Calu3 (cell line): ENCODE measurements at places on chromosomes 3 and 15.

DNA sequence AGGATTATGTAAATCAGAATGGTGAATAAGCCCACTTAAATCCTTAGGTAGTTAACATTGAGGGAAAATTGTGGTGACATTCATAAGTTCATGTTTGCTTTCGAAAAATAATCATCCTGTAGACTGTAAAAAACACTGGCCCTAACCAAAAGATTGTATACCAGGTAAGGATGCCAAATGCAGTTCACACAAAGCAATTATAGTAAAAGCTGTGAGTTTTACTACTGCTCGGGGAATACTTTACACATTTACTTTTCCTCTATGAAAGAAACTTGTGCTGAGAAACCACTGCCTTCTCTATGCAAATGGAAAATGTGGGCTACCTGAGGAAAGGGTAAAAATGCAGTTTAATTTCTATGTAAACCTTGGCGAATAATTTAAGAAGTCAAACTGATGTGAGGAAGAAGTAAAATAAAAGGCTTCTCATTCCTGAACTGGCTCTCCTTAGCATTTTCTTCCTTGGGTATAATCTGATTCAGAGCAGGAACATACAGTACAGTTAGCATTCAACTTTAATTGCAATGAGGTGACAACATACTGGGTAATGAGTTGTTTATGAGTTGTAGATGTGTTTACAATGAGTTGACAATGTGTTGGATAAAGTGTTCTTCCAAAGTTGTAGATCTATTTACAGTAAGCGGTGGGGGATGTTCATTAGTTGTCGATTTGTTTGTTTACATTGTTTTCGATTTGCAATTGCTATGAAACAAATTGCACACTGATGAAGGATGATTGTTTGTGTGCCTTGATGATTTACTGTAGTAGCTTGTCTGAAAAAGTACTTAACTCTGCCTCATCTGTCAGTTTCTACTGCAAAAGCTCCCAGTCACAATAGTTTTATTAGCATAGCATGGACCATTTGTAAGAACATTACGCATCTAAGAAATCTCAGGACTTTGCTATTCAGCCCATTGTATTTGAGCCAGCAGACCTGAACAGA, 453.0 kb upstream of the DPH6 start:
- no peak for DNase-seq

- no peak for DNase-seq
Observed at GRCh38 chr3:171462224-171462623, 2.0 kb upstream of the TNIK start.

DNA sequence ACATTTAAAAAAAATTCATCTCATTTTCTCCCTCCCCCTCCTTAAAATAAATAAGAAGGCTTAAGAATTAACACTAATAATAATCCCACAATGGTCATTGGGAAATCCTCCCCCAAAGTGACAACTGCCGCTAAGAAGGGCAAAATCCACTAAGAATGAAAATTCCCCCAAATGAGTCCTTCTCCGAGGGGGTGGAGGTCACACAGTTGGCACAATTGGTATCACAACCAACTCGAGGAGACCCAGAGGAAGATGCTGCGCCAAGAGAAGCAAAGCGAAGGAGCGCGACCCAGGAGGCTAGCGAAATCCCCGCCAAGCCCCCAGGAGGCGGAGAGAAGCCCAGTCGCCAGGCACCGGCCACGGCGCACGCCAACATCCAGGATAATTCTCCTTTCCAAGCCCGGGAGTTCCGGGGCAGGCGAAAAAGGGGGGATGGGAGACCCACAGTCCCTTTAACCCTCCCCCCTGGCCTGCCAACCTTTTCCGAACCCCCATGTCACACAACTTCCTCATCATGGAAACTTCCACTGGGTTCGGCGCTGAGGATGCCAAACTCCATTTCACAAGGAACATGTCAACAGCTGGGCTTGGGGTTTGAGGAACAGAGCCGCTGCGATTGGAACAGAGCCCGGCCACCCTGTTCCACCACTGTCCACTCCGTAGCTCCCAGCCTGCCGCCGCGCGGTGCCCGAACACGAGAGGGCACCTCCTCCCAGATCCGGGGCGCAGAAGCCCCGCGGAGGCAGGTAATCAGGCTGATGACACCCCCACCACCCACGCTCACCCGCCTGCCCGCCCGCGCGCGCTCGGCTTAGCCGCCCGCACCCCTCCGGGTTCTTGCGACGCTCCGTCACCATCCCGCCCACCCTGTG, 668 bp downstream of the THRB start:
- peak; percentile 58 for DNase-seq

DNA sequence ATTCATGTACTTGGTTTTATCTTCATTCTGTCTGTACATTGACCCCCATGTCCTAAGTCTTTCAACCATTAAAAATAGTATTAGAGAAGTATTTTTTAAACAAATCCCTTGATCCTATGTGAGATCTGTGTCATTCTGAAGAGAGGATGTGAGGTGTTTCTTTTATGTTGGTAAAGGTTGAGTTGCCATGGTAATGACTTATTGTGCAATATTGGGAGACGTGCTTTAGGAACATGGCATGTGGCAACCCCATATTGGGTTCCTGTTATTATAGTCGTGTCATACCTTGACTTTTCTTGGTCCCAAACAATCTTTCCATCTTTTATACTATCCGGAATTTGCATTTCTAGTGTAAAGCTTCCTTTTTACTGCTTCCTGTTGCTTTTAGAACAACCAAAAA, 203.1 kb downstream of the KCNAB1 start:
- no peak for DNase-seq

GRCh38 chr15:66773129-66773873, 71.3 kb downstream of the SMAD6 start:
- no peak for DNase-seq

DNA sequence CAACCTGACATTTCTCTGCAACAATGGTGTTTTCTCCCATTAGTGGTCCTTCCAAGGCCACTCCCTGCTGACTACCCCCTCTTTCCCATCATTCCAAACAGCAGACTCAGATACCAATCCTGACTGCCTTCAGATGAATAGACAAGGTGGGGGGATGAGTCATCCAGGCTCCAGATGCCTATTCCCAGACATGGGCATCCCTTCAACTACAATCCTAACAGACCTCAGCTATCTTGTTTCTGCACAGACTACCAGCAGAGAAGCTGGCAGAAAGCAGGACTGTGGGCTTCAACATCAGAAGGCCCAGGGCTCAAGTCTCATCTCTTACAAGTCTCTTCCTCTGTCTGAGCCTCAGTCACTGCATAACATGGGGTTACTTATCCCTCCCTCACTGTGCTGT, 2.2 kb downstream of the RBP1 start:
- DNase-seq, result no peak

DNA sequence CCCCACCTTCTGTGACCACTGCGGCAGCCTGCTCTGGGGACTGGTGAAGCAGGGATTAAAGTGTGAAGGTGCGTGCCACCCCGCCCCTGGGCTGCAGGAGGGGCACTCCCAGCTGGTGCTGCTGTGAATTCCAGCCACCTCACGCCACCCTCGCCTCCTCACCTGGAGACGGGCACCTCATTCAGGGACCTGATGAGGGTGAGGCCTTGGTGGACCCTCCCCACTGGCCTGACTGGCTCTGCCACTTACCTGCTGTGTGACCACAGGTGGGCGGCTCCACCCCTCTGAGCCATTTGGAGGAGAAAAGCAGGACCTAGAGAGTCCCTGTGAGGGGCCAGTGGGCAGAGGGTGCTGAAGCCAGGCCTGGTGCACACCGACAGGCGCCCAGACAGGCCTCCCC, 22.5 kb downstream of the PRKCD start:
- DNase-seq, result no peak

GRCh38 chr15:98946301-98947255, 61.0 kb downstream of the PGPEP1L start:
- no peak for DNase-seq

- DNase-seq, result no peak
Observed at GRCh38 chr15:69758810-69759790, 306.5 kb downstream of the RPLP1 start.

DNA sequence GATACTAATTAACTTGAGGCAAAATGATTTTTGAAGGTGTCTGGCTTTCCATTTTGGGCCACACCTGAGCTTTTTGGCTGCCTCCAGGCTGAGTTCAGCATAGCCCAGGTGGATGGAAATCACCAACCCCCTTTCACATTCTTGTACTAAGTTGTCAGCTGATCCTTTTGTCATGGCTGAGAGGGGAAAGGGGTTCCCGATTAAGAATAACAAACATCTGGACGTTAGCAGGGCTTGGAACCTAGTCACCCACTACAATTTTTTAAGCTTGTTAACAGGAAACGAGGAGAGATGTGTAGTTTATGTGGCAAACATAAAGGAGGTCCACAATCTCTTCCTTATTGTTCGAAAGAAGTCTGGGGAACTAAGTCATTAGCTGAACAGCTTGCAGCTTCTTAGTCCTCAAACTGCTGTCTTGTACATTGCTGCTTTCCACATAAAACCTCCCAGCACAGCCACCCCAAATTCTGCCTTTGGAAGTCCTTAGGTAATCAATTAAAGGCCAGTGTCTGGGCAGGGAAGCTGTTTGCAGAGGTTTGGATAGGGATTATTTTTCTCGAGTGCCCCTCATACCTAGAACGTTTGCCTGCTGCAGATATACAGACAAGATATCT, 5.0 kb downstream of the NR2F2 start:
- no peak for DNase-seq

GRCh38 chr15:77846360-77846759, 213.6 kb upstream of the LINGO1 start:
- DNase-seq, result no peak

DNA sequence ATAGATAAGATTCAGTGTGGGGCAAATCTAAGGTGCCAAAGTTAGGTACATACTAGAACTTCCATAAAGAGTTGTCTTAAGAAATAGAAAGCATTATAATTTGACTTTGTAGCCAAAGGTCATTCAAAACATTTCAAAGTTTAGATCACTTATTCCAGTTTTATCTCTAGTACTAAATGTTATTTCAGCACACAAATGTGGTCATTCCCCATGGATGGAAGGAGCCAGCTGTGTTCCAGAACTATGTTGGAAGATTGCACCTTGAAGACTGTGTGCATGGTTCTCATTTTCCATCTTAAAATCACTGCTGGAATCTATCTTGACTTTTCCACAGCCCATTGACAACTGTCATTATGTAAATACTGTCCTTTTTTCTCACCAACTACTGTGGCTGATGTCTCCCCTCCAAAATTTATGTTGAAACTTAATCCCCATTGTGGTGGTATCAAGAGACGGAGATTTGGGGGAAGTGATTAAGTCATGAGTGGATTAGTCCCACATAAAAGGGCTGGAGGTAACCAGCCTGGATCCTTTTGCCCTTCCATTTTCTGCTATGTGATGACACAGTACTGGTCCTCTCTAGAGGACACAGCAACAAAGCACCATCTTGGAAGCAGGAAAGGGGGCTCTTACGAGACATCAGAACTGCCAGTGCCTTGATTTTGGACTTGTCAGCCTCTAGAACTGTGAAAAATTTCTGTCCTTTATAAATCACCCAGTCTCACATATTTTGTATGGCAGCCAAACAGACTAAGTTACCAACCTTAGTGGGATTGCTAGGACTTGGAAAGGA, 24.0 kb downstream of the TGFBR2 start:
- DNase-seq, result no peak

- no peak for DNase-seq
Observed at GRCh38 chr3:107740992-107741896, 218.5 kb downstream of the BBX start.

- no peak for DNase-seq
Observed at GRCh38 chr3:179258820-179259219, 7.9 kb upstream of the KCNMB3 start.

DNA sequence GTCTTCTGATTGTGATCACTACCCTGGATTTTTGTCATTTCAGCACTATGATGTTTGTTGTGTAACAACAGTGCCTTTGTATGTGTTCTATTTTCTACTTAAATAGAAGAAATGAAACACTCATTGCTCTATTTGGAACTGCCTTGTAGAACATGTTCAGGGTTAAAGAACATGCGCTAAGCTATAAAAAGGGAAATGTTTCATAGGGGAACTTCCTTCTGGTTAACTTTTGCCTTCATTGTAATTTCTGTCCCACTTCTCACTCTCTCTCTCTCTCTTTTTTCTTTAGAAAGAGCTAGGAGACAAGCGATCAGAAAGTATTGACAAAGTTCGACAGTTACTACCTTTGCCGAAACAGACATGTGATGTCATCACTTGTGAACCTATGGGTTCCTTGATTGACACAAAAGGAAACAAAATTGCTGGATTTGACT, at the start of gene P2RY12:
Gene P2RY12 (minus strand): TSS at position 13 of the 434 bp plus-strand sequence. CDS start 45,908 bp downstream, outside the sequence.
- no peak for DNase-seq

DNA sequence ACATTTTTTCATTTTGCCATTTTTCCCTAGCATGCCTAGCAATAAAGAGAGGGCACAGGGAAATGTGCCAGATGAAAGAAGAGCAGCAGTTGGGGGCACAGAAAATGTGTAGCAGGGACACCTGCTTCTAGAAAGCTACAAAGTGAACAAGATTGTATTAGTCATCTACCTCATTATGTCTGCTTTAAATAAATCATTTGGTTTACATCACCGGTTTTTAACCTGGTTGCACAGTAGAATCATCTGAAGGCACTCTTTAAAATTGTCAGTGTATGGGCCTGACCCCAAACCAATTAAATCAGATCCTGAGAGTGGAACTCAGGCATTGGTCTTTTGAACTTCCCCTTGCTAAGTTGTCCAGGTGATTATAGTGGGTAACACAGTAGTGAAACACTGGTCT, 73.8 kb downstream of the ZBBX start:
- no peak for DNase-seq

DNA sequence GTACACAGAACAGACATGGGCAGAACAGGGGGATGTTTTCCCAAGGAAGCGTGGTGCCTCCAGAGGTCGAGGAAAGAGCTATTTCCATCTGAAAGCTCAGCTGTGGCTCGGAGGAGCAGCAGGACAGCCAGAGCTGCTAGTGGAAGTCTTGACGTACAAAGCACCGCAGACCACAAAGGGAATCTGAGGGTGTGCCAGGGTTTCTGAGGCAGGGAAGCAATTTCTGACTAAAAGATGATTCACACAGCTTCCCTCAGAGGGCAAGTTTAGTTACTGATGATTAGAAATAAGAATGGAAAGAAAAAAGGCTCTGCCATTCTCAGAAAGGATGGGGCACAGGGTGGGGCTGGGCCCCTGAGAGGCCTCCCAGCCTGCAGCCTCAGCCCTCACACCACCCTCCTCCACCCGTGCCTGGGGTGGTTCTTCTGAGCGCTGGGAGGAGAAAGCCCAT, 45.8 kb upstream of the SEC13 start:
- DNase-seq, result no peak

- DNase-seq, result no peak
Observed at GRCh38 chr15:84611631-84612030, 10.8 kb downstream of the ZSCAN2 start.

DNA sequence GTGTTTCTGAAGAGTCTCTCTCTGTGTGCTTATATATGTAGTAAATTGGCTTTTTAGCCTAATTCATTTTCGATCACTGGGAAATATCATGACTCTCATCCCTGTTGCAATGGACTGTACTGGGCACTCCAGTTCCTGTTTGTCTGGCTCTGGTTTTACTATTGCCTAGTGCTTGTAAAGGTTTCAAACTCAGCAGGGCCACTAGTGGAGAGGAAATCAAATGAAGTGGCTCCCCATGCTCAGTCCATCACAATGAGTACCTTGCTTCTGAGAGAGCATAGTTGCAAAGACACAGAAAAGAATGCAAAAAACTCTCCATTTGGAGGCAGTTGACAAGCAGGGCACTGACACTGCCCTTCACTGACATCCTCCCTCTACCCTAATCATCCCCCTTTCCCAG, 167.8 kb downstream of the TAFA4 start:
- DNase-seq, result no peak
